CD14-positive monocyte (primary cell): ENCODE measurements at places on chromosomes 11 and 22.

DNA sequence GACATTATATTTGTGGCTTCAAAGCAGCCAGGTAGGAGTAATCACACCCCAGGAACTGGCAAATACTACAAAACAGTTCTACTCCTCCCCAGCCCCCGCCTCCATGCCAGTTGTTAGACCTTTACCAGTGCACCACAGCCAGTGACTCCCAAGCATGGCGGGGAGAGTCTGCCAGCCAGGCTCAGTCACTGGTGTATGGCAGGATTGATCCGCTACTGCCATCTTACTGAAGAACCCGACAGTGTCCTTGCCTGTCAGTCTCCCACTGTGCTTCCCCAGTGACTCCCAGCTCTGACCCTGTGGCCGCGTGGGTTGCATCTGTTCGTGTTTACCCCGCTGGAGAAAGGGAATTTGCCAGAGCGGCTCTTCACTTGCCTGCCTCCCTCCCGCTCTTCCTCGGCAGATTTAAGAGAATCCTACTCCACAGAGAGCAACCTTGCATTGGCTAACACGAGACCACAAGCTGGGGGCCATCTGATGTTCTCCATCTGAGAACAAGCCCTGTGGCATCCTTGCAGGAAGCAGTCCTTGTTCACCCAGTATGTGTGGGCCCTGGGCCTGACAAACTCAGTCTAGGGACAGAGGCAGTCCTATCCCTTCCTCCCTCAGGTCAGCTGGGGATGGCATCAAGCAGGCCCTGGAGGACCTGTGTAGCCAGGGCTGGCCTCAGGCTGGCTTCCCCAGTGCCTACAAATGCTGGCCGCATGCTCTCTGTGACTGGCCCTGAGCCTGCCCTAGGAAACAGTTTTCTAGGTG, 33.1 kb downstream of the GNAZ start:
- no peak for DNase-seq

- DNase-seq: no peak
Measured at GRCh38 chr22:49962751-49963646, 2.4 kb downstream of the PIM3 start.

GRCh38 chr11:61281581-61282250, 13.4 kb downstream of the VWCE start:
- no peak for DNase-seq

DNA sequence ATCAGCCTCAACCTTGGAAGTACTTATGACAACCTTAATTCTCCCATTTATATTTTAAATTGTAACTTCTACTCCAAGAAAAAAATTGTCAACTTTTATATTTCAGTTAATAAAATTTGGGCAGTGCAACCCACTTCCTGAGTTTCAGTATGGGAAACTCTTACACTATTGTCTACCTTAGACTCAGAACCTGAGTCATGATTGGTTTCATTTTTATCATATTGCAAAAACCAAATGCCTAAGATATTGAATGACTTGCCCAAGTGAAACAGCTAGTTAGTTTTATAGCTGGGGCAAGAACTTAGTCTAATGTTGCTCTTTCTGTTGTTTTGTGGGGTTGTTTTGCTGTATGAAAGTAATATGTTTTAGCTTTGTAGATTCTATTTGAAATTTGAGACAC, 334.0 kb upstream of the ARHGAP42 start:
- no peak for DNase-seq

- no peak for DNase-seq
Measured at GRCh38 chr11:114821621-114822412, 143.5 kb downstream of the NXPE2 start.

GRCh38 chr22:49724030-49724892, 103.4 kb downstream of the BRD1 start:
- no peak for DNase-seq

DNA sequence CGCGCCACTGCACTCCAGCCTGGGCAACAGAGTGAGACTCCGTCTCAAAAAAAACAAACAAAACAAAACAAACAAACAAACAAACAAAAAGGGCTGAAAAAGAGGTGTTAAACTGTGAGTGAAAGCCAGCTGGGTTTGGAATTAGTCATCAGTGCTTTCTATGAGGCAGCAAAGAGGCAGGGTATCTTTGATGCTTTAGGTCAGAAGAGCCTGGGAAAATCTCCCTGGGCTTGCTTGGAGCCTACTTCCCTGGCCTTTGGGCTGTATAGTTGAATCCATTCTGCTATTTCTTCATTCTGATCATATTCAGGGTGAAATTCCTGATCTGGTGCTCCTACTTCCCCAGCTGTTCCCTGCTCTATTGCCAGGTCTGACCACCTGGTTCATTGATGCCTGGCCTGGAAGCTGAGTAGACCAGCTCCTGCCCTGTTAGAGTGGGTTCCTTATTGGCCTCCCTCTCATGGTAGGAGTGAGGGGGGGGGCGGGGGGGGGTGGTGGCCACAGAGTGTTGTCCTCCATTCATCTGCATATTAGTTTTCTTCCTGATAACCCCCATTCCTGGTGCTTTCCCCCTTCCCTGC, 65.6 kb downstream of the INSC start:
- no peak for DNase-seq

DNA sequence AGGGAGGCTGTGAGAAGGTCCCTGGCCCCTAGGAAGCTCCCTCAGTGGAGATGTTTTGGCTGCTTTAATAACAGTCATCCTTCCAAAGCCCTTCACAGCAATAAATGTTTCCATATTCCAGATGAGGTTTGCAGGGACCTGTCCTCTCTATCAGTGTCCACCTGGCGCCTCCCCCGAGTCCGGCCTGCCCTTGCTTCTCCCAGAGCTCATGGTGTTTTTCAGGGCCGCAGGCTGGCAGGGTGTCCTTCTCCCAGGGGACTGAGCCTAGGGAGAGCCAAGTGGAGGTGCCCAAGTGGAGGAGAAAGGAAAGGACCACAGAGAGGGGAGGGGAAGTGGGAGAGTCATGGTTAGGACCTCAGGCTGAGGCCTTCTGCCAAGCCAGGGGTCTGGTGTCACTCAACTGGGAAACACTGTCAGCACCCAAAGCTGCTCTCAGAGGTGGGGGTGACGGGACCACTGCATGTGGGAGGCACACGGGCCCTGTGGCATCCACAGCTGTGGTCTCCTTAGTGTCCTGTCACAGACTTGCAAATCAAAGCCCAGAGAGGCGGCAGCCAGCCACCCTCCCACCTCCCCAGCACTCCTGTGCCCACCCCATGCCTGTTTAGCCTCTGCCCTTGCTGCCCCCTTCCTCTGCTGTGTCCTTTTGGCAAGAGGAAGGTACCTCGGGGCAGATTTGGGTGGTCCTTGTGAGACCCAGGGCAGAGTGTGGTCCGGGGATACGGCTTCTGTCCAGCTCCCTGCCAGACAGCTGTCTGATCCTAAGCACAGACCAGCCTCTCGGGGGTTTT, 6.4 kb downstream of the DERL3 start:
- DNase-seq: no peak

- no peak for DNase-seq
Measured at GRCh38 chr11:95157824-95158223, 68.2 kb downstream of the ENDOD1 start.

GRCh38 chr11:62088331-62088933, 35.4 kb upstream of the INCENP start:
- no peak for DNase-seq

- DNase-seq: no peak
Measured at GRCh38 chr11:78208257-78209165, 19.8 kb downstream of the USP35 start.

GRCh38 chr11:2553886-2554285, 109.1 kb downstream of the KCNQ1 start:
- no peak for DNase-seq

- no peak for DNase-seq
Measured at GRCh38 chr22:46596819-46597218, 23.4 kb upstream of the GRAMD4 start.
